ENCODE measurements at places on chromosomes 12 and 14.

- no peak for DNase-seq
These were observed 8.0 kb downstream of the ACOT6 start for GRCh38 chr14:73620268-73620667.

- peak; percentile 97 for DNase-seq
These were observed 729 bp upstream of the MLEC start for GRCh38 chr12:120686151-120686689.

GRCh38 chr12:68538726-68539614, 71.7 kb upstream of the RAP1B start:
- DNase-seq, result peak; percentile 72

- no peak for DNase-seq
These were observed 153.2 kb downstream of the CALM1 start for GRCh38 chr14:90549794-90550641.

GRCh38 chr14:25055992-25056687, 6.2 kb upstream of the STXBP6 start:
- DNase-seq, result no peak

DNA sequence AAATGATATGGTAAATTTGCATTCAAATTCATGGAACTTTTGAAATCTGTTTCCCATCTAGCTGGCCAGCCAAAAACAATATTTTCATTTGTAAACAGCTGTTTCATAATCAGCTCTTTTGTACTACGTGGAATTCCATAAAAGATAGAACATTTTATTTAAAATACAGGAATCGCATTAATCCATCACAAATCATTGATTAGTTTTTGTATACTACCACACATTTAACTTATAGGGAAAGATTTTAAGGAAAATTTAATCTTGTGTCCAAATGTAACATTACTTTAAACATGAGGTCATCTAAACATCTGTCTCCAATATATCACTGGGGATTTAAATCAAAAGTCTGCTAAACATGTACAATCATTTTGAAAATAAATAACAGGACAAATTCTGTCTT, 33.5 kb downstream of the SLC25A21 start:
- DNase-seq, result no peak

DNA sequence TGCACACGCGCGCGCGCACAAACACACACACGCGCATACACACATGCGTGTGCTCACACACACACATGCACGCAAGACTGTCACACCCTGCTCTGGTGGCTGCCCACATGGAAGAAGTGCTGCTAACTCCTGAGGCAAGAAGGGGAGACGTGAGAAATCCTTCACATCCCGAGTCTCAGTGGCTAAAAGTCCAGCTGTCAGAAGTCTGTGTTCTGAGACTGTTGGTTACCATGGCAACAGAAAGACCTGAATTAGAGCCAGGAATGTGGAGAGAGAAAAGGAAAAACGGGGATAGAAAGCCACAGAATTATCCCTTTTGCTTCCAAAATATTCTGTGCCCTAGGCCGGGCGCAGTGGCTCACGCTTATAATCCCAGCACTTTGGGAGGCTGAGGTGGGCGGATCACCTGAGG, 71.2 kb downstream of the PPFIBP1 start:
- no peak for DNase-seq

DNA sequence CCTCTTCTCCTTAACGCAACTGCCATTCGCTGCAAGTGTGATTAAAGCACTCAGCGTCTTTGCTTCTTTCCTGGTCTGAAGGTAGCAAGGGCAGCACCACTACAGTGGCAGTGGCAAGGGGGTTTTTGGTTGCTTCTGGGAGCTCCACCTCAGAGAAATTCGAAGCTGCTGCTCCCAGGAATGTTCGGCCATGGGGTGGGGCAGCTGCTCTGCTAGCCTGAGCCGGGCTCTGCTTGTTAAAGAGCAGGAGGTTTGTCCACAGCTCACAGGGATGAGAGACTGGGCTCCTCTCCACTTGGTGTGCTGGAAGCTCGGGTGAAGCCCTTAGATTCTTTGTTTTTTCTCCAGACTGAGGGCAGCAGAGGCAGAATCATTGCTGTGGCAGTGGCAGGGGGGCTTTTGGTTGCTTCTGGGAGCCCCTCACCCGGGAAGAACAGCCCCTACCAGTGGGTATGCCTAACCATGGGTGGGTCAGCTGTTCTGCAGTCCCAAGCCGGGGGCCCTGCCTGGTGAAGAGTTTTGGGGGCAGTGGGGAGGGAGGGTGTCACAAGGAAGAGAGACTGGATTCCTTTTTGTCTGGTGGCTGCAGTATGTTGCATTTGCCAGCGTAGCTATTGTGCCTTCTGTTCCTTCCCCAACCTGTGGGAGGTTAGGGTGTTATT, 340.2 kb downstream of the AEBP2 start:
- DNase-seq, result no peak

- DNase-seq, result no peak
These were observed 27.8 kb downstream of the PELI2 start for GRCh38 chr14:56145965-56146364.

All from CD4-positive, alpha-beta T cell treated with Interleukin-1 beta for 1 hour (primary cell).